ENCODE measurements at places on chromosomes 5 and 9. TPM values are rescaled to one million over a fixed set of nuclear protein-coding genes. Genes with fewer than 3 reads are reported as not detected.

DNA sequence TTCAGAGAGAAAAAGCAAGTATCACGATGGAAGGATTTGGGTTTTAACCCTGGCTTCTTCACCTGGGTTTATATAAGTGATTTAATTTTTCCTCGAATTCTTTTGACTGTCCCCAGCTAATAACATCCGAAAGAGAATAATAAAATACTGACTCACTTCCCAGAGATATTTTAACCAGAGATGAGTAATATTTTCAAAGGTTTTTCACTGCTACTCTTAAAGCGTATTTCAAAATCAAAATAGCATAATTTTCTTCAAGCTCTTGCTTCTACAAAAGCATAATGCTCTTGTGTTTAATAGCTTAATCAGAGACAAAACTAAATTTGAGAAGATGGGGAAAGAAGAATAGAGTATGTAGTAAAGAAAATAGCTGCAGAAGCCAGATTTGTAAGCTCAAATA, 215.2 kb upstream of the PTGER4 start:
- no peaks in the 10 kb centered on the region for H3K27me3 ChIP-seq
- H3K27ac ChIP-seq: no peak overlapping the region

GRCh38 chr5:151675611-151676313, 11.0 kb downstream of the SPARC start:
- H3K27ac ChIP-seq: peak overlapping the region; percentile 85
- DNase-seq: no peak
- H3K36me3 ChIP-seq: no peaks in the 10 kb centered on the region
- peaks cover 79% of the 10 kb centered on the region for H3K4me1 ChIP-seq
- no peaks in the 10 kb centered on the region for H3K27me3 ChIP-seq

DNA sequence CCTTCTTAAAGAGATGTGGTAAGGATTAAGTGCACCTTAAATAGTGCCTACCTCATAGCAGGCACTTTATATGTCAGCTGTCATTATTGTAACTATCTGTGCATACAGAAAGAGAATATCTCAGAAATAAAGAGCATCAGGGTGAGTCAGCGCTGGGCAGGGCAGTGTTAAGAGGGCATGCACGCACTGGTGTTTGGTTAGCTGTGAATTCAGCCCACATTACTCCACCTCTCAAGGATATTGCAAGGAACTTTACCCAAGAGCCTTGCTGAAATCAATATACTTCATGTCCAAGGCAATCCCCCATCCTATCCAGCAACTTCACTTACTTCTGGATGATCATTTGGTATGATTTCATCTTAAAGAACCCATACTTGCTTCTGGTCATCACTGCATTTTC, 300.9 kb downstream of the NTRK2 start:
- H3K27ac ChIP-seq: no peak overlapping the region
- H3K36me3 ChIP-seq: no peaks in the 10 kb centered on the region
- H3K4me1 ChIP-seq: no peaks in the 10 kb centered on the region
- no peaks in the 10 kb centered on the region for H3K27me3 ChIP-seq

GRCh38 chr5:75524591-75524990, 12.9 kb downstream of the POLK start:
- H3K4me3 ChIP-seq: no peak overlapping the region
- H3K36me3 ChIP-seq: no peaks in the 10 kb centered on the region
- H3K27ac ChIP-seq: no peak overlapping the region
- H3K4me1 ChIP-seq: no peaks in the 10 kb centered on the region
- DNase-seq: no peak
- H3K27me3 ChIP-seq: no peaks in the 10 kb centered on the region

DNA sequence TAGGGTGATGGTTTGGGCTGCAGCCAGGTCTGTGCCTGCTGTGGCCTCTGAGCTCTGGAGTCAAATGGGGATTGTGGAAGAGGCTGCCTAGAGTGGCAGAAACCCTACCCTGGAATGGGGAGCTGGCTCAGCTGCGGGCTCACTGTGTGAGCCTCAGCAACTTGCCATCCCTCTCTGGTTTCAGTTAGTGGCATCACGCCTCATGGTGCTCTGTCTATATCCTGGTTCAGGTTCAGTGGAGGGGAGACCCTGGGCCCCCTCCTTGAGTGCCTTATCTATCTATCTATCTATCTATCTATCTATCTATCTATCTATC, 132.6 kb downstream of the PHF2 start:
- no peaks in the 10 kb centered on the region for H3K27me3 ChIP-seq

GRCh38 chr5:6723816-6724300, 10.6 kb downstream of the TENT4A start:
- peaks cover 54% of the 10 kb centered on the region for H3K4me1 ChIP-seq
- DNase-seq: no peak

- H3K4me3 ChIP-seq: peak overlapping the region; percentile 60
- peak; percentile 90 for DNase-seq
- peaks cover 10% of the 10 kb centered on the region for H3K4me1 ChIP-seq
- no peaks in the 10 kb centered on the region for H3K27me3 ChIP-seq
- H3K27ac ChIP-seq: peak overlapping the region; percentile 74
- no peaks in the 10 kb centered on the region for H3K36me3 ChIP-seq
These were observed 46.8 kb upstream of the RNF20 start for GRCh38 chr9:101486693-101487442.

DNA sequence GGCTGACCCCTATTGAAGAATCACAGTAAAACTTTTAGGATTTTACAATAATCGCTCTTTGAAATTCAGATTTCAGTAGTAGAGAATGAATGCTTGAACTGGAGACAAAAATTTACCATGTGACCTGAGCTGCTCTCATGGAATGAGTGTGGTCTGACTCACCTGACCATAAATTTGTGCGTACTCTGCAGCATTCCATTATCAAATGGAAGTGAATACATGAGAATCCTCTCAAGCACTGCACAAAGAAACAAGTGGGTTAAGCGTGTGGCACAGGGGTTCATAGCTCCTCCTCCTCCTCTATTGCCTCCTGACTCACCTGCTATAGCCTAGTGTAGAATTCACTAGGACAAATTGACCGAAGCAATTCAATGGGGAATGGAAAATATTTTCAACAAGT, 269.8 kb upstream of the CDH9 start:
- H3K4me3 ChIP-seq: no peak overlapping the region
- no peak overlapping the region for H3K27ac ChIP-seq
- H3K27me3 ChIP-seq: no peaks in the 10 kb centered on the region
- H3K4me1 ChIP-seq: no peaks in the 10 kb centered on the region
- no peak for DNase-seq
- H3K36me3 ChIP-seq: no peaks in the 10 kb centered on the region

- no peaks in the 10 kb centered on the region for H3K36me3 ChIP-seq
- no peaks in the 10 kb centered on the region for H3K27me3 ChIP-seq
- DNase-seq: no peak
- H3K4me1 ChIP-seq: no peaks in the 10 kb centered on the region
- no peak overlapping the region for H3K4me3 ChIP-seq
- no peak overlapping the region for H3K27ac ChIP-seq
These were observed 66.6 kb upstream of the HAND1 start for GRCh38 chr5:154544646-154545045.

LCN15 gene
- not detected for total RNA-seq

MGAT1 gene
- total RNA-seq: 392 TPM
